Substantia nigra (tissue), 51 donors: ENCODE measurements at places on chromosomes 13 and 19.

- DNase-seq: no peak
Observed at GRCh38 chr19:44602081-44602480, 11.3 kb upstream of the IGSF23 start.

DNA sequence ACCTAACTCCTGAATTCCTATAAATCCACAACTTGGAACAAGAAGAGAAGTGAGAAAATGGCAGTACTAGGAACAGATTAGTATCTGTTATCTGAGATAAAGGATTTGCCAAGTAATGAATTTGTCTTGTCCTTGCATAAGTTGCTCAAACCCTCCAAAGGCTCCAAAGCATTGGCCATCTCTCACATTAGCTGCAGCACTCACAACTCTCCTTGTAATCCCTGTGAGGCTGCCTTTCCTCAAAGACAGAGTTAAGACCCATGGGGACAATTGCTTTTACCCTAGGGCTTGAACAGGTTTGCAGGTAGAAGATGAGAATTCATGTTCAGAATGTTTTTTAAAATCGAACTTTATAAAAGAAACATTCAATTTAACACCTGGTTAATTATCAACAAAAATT is 1702.2 kb downstream of the EFNB2 start:
- DNase-seq: no peak

- DNase-seq: no peak
Observed at GRCh38 chr19:7419777-7420439, 68.9 kb downstream of the PEX11G start.

GRCh38 chr19:19457671-19458070 is 52.2 kb downstream of the GATAD2A start:
- DNase-seq: no peak

DNA sequence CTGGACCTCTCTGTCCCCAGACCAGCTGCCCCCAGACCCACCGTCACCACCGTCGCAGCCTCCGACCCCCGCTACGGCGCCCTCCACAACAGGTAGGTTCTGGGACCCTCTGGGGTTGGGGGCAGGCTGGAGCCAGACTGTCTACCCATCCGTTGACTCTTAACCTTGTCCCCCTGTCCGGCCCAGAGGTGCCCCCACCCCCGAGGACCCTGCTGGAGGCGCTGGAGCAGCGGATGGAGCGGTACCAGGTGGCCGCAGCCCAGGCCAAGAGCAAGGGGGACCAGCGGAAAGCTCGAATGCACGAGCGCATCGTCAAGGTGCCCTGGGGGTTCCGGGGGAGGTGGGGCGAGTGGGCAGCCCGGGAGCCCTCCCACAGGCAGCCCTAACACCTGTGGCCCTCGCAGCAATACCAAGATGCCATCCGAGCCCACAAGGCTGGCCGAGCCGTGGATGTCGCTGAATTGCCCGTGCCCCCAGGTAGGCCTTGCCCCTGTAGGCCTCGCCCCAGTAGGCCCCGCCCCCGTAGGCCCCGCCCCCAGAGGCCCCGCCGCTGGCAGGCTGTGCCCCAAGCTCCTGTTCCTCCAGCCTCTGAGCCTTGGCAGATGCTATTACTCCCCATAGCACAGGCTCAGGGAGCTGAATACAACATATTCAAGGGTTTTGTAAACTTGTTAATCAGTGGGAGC is 12.9 kb downstream of the CC2D1A start:
- DNase-seq: no peak

GRCh38 chr13:41851351-41851750 is 109.6 kb downstream of the VWA8 start:
- no peak for DNase-seq

- DNase-seq: peak; percentile 32
Observed at GRCh38 chr19:35643255-35644205, 2.0 kb downstream of the ETV2 start.

GRCh38 chr19:42313096-42313839 is at the start of gene TMEM145:
Gene TMEM145 (plus strand): TSS chr19:42313309. CDS start chr19:42313377, 68 bp downstream.
- peak; percentile 49 for DNase-seq

DNA sequence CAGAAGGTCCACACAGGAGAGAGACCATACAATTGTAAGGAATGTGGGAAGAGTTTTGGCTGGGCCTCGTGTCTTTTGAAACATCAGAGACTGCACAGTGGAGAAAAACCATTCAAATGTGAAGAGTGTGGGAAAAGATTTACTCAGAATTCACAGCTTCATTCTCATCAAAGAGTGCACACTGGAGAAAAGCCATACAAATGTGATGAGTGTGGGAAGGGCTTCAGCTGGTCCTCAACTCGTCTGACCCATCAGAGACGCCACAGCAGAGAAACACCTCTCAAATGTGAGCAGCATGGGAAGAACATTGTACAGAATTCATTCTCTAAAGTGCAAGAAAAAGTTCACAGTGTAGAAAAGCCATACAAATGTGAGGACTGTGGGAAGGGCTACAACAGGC is 5.4 kb upstream of the ZNF225 start:
- no peak for DNase-seq

- no peak for DNase-seq
Observed at GRCh38 chr19:39413911-39414608, 1.6 kb downstream of the PLEKHG2 start.

GRCh38 chr13:51620165-51620983 is 36.1 kb downstream of the WDFY2 start:
- no peak for DNase-seq

DNA sequence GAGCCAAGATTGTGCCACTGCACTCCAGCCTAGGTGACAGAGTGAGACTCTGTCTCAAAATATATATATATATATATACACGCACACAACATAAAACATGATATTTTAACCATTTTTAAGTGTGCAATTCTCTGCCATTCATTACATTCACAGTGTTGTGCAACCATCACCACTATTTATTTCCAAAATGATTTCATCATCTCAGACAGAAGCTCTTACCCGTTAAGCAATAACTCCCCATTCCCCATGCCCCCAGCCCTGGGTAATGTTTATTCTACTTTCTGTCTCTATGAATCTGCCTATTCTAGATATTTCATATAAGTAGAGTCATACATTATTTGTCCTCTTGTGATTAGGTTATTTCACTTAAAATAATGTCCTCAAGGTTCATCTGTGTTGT is 20.3 kb downstream of the WDR88 start:
- DNase-seq: no peak

GRCh38 chr19:11673608-11674041 is 65.1 kb downstream of the ZNF823 start:
- DNase-seq: peak; percentile 35

DNA sequence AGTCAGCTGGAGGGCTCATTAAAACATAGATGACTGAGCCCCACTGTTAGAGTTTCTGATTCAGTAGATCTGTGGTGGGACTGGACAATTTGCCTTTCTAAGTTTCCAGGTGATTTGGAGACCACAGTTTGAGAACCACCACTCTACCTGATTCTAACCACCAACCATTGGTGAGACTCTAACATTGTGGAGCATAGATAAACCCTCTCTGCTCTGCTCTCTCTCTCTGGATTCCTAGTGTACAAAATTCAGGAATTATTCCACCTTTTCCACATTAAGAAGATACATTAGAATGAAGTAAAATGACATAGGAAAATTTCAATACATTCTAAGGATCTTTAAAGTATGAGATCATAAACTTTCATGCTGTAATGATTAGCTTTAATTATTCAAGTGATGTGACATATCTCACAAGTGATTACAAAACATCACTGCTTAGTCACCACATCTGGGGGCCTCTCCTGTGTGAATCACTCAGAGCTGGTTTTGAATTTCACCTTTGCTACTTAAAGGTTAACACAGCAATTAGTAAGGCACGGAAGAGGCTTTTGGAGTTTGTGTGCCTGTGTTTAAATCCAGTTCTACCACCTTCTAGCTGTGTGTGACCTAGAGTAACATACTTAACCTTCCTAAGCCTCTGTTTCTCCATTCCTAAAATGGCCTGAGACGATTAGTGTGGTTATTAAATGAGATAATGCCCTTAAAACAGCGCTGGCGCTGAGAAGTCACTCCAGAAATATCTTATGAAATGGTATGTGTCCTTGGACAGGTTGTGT is 78.5 kb upstream of the NBEA start:
- no peak for DNase-seq

GRCh38 chr19:567296-567900 is 5.0 kb upstream of the BSG start:
- DNase-seq: no peak

DNA sequence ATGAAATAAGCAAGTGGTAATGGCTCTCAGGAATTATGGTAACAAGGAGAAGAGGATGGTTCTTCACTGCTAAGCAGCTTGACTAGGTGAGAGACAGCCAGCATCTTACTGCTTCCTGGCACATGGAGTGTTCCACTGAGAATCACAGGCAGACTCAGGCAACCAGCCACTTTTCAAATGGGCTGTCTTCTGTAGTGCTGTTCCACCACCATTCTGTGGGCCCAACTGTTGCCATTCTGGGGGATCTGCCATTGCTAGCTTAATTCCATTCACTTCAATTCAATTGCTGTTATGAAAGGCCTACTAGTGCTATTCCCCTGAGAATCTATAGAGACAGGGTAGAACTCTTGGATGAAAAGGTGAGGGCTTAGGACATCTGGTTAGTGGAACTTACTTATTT is 341.9 kb downstream of the KCNRG start:
- DNase-seq: no peak

DNA sequence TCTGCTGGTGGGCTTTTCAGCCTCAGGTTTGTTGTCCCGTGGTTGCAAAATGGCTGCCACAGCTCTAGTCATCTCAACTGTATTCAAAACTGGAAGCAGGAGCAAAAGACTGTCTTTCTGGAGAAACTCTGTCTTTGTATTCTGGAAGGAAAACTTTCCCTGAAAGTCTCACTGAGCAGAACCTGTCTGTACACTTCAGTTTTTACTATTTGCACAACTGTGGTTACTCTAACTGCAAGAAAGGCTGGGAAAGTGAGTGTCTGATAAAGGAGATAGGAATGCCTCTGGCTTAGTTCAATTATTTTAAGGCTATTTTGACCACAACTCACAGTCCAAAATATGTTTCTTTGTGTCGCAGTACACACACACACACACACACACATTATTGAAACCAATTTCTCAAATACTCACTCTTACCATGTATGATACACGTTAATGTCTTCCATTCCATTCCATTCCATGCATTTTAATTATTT is 49.7 kb upstream of the EHD2 start:
- DNase-seq: no peak

- no peak for DNase-seq
Observed at GRCh38 chr19:31975461-31975860, 369.9 kb upstream of the ZNF507 start.

DNA sequence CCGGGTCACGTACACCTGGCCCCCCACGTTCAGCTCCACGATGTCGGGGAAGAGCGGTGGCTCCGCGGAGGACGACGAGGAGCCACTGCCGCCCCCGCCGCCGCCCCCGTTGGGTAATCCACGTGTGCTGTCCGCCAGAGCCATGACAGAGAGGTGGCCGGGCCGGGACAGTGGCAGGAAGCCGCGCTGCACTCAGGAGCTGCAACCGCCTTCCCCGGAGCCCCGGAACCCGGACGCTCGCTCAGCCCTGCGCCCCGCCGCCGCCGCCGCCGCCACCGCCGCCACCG is 257 bp downstream of the KCTD12 start:
- DNase-seq: no peak
